ENCODE measurements at places on chromosomes 3 and 15. TPM values are rescaled to one million over a fixed set of nuclear protein-coding genes. Genes with fewer than 3 reads are reported as not detected.

DNA sequence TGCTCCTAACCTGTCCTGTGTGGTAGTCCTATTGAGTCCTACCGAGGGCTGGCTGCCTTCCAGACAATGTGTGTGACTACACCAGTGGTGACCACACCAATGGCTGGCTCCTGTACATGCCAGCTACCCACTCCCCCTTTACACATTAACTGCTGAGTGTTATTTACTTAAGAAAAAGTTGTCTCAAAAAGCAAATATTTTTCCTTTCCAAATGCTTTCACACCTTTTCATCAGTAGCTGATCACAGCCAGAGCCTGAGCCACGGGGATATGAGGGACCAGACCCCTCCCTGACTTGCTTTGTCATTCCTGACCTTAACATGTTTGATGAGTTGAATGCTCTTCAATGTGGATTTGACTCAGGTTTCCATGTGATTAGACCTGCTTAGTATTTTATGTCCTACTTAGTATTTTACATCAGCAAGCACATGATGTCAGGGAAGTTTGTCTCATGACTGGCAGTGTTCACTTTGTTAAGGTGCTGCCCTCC, 29.6 kb upstream of the GREM1 start:
- no peak for DNase-seq

- DNase-seq: no peak
These were observed 504.6 kb downstream of the LPP start for GRCh38 chr3:188658606-188659005.

- DNase-seq: no peak
These were observed 10.4 kb upstream of the VIPR1 start for GRCh38 chr3:42491881-42492507.

DNA sequence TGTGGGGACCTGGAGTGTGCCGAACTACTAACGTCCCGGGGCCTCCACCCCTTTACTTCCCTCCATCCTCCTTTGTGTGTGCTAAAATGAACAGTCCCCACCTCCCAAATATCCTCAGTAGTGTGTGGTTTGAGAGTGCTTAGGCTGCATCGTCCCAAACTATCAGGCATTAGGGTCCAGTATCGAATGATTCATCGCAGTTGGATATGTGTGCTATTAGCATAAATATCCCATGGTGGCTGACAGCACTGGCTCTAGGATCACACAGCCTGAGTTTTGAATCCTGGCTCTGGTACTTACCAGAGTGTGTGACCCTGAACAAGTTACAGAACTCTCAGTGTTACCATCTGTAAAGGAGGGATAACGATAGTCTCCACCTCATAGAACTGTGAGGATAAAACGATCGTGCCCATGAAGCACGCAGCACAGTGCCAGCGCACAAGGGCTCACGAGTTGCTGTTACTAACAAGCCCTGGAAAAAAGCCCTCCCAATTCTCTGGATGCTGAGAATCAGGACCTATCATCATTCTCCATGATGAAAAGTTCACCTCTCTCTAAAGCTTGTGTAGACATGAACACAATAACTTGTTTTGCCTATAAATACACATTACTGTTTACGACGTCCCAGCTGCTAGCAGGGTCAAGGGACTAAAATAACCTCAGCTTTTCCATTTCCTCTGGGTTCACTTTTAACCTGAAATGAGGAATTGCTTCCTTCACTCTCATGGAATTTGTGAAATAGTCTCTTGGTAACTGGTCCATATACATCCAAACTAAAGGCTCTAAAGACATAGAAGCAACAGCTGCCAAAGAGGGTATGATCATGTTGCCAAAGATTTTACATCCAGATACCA, 51.0 kb downstream of the VGLL4 start:
- no peak for DNase-seq

DNA sequence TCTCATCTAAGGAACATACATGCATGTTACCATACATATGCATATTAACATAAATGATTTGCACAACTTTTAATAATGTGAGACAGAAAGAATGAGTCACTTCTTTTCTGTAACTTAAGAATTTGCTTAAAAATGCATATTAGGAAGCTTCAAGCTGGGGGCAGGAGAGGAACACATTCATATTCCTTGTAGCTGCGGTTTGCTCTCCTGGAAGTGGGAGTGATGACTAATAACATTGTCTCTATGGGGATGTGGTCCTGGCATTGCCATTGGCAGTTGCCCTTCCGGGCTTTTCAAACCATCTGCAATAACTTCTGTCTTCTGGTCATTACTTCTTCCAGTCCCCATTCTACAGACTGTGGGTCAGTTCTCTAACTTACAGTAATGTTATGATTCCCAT, 15.6 kb downstream of the CHST2 start:
- no peak for DNase-seq

DNA sequence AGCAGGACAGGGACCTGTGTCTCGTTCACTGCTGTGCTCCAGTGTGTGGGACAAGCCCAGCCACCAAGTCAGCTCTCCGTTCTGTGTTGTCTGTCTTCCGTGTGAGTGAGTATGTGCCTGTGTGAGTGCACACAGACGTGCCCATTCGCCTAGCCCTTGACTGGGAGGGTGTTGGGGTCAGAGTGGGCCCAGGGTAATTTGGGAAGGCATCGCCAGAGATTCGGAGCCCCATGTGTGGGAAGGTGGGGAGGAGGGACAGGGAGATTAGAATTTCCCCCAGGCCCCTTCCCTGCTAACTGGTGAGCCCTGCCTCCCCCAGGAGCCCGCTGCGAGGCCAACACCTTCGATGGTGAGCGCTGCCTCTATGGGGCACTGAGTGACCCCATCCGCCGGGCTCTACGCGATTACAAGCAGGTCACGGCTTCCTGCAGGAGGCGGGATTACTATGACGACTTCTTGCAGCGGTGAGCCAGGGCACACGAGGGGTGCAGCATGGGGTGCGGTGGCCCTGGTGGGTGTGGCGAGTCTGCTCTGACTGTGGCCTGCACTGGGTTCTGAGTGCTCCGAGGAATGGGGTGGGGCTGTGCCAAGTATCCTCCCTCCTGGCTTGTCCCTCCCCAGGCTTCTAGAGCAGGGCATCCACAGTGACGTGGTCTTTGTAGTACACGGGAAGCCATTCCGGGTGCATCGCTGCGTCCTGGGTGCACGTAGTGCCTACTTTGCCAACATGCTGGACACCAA, 3.1 kb downstream of the ABTB1 start:
- peak; percentile 23 for DNase-seq

DNA sequence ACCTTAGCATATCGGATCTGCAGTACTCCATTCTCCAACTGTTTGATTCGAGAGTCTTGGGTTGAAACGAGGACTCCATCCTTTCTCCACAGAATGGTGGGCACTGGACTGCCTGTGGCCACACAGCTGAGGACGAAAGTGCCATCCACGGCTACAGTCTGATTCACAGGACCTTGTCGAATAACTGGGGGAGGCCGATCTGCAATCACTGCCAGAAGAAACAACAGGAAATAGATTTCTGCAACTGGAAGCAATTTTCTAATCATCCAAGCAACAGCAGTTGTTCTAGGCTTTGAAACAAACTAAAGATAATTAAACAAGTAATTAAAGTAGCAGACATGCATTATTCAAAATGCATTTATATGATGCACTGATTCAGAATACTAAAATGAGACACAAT, 1097.7 kb downstream of the ROBO1 start:
- DNase-seq: no peak

- DNase-seq: no peak
These were observed 216.8 kb upstream of the CD96 start for GRCh38 chr3:111325160-111325718.

DNA sequence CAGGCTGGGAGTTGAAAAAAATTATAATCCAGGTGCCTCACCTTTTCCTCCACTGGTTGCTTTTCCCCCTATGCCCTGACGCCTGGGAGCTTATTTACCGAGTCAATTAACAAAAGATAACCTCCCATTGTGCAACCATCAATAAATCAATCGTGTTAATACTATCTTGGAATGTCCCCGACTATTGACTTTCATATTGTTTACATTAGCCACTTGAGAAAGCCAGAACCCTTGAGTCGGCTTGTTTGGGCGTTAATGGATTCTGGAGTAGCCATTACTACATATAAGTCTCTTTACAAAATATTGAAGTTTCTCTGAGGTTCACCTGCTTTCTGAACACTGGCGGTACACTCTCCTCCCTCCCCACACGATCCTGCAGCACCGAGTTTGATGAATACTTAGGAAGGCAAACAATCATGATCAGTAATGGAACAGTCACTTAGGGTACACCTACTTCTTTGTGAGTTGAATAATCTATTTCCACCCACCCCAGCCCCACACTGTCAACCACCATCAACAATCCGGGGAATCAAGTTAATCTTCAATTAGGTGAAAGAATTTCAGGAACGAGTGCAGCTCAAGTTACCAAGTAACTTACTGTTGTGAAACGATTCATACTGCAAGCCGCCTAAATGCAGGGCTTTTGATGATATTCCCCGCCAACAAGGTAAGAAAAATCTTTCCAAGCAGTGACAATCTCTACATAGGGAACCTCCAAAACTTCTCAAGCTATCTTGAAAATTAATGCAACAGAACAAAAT, 159.3 kb upstream of the NR2F2 start:
- no peak for DNase-seq

GRCh38 chr15:95541301-95541700, 789.2 kb upstream of the NR2F2 start:
- DNase-seq: no peak

AGTR1 gene
- total RNA-seq: 0.85 TPM

EPHB1 gene
- total RNA-seq: 1.1 TPM

TMED3 gene
- 64.0 TPM for total RNA-seq

ARGFX gene
- not detected for total RNA-seq

SAMD7 gene
- total RNA-seq: not detected

TMCO5A gene
- not detected for total RNA-seq

Measured in left colon (tissue), 2 donors.